Muscle of back (tissue), 13 donors: ENCODE measurements at places on chromosomes 6 and 20.

DNA sequence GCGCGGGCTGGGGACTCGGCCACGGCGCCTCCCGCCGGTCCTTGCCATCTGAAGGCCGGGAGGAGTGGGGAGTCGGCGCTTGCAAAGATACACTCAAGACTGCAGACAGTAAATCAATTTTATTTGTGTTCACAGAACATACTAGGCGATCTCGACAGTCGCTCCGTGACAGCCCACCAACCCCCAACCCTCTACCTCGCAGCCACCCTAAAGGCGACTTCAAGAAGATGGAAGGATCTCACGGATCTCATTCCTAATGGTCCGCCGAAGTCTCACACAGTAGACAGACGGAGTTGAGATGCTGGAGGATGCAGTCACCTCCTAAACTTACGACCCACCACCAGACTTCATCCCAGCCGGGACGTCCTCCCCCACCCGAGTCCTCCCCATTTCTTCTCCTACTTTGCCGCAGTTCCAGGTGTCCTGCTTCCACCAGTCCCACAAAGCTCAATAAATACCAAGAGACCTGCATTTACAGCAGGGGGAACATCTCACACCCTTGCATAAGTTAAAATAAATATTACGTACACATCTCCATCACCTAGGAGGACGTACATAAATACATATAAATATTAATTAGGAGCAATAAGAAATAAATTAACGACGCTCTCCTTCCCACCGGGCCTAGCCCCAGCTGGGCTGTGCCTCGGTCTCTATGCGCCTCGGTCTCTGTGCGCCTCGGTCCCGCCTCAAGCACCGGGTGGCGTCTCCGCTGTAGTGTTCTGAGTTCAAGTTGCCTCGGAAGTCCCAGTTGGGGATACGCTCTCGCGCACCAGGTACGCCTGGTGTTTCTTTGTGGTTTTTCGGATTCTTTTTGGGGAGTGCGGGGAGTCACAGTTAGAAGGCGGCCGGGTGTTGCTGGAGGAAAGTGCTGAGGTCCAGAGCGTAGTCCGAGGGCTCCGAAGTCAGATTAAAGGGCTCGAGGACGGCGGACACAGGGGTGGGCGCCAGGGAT, 889 bp upstream of the FLOT1 start:
- DNase-seq, result no peak

GRCh38 chr6:132405143-132405915, 4.1 kb upstream of the MOXD1 start:
- no peak for DNase-seq

DNA sequence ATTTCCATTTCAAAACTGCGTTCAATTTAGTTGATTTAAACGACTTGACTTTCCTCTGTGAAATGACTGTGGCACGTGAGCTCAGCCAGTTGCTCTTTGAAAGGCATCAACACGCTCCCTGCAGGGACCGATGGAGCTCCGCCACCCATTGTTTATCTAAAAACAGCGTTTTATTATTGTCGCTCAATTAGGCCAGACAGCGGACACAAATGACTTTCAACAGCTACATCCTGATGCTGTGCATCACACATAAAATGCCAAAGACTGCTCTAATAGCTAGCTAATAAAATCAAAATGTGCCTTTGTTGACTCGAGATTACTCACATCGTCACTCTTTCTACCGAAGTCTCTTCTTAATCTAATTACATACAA, 332.5 kb downstream of the CD83 start:
- no peak for DNase-seq

- peak; percentile 15 for DNase-seq
These were observed 161.0 kb downstream of the ASCC3 start for GRCh38 chr6:100719883-100720682.

DNA sequence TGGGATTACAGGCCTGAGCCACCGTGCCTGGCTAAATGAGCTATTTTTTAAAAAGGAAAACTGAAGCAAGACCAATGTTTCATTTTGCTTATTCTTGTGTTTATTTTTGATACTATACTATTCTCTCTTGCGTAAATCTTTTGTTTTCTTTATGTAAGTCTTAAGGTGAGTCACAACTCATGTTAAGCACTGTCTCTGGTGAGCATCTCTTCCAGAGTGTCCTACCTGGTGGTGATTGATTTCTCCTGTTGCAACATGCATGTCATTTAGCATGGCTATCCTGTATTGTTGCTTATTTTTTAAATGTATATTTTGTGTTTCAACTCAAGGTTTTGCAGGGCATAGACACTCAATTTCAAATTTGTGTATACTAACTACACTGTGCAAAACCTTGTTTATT, 336.0 kb downstream of the RFPL4B start:
- no peak for DNase-seq

- peak; percentile 95 for DNase-seq
These were observed 27.7 kb upstream of the LAMA4 start for GRCh38 chr6:112281821-112282615.

- no peak for DNase-seq
These were observed 183.8 kb downstream of the PTPRK start for GRCh38 chr6:128336436-128337095.

GRCh38 chr20:23047738-23048214, 1.7 kb downstream of the THBD start:
- DNase-seq, result no peak

DNA sequence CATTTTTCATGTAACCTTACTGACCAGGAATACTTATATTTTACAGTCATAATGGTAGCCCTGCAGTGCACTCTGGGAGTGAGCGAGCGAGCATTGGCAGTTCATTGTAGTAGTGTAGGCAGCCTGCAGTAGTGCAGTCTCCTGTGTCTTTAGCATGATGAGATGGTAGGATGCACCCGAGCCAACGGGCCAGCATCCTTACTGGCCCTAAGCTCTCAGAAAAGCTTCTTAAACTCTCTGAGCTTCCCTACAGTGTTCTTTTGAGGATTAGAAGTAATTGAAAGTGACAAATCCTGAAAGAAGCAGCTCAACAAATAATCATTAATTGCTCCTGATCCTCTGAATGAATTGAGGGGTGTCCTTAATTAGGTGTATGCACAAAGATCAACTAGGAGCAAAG, 20.9 kb downstream of the SLC9A8 start:
- DNase-seq, result no peak

- DNase-seq, result no peak
These were observed 233.8 kb upstream of the SUPT3H start for GRCh38 chr6:45611491-45611890.

DNA sequence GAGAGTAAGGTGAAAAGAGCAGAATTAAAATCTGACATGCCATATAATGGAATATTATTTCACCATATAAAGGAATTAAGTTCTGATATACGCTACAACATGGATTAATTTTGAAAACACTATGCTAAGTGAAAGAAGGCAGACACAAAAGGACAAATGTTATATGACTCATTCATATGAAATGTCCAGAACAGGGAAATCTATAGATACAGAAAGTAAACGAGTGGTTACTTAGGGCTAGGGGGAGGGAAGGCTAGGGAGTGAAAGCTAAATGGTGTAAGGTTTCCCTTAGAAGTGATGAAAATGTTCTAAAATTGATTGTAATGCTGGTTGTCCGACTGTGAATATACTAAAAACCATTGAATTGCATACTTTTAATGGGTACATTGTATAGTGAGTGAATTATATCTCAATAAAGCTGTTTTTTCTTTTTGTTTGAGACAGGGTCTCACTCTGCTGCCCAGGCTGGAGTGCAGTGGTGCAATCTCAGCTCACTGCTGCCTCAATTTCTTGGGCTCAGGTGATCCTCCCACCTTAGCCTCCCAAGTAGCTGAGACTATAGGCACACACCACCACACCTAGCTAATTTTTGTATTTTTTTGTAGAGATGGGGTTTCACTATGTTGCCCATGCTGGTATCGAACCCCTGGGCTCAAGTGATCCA, 8.2 kb downstream of the PRPH2 start:
- DNase-seq, result no peak

- peak; percentile 72 for DNase-seq
These were observed 65.7 kb upstream of the TOP1 start for GRCh38 chr20:40962733-40963504.

- no peak for DNase-seq
These were observed 527 bp downstream of the NFKBIL1 start for GRCh38 chr6:31547727-31548543.

DNA sequence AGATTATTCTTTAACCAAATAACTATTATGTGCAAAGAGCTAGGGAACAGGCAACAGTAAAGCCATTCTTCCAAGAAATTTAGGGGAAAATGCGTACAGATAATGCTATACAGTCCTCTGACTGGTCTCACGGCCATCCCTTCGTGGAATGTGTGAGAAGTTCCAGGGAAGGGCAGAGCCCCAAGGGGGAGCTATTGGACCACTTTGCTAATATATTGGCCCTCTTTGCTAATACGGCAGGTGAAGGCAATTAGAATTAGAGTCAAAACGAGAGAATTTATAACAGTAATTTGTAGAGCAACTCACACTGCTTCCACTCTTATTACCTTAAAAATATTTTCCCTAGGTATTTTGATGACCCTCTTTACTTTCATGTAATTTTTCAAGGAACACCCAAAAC, 140.4 kb downstream of the IMPG1 start:
- DNase-seq, result no peak

DNA sequence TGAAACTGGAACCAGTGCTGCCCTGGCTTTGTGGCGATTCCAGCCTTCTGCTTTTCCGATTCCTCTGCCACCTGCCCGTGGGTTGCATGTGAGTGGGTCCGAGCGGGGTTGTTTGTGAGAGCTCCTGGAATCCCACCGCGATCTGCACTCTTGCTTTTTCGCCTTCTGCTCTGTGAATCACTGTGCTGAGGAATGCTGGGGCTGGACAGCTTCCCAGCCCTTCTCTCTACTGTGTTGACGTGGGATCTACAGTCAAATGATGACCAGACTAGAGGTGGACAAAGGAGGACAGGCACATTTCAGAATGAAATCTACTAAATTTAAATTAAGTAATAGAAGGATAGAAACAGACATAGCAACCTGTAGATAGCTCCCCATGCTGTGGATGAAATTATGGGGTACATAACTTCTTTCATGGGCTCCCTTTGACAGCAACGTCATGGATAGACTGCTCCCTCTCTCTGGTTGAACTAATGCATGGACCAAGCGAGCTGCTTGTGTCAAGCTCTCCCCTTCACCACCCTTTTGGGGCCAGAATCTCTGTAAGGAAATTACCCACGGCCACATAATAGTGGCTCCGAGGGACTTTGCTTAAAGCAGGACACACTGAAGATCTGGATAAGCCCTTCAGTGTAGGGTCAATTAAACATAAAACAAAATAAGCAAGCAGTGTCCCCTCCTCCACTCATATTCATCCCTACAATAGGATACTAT, 2.0 kb downstream of the FNDC1 start:
- DNase-seq, result peak; percentile 66

DNA sequence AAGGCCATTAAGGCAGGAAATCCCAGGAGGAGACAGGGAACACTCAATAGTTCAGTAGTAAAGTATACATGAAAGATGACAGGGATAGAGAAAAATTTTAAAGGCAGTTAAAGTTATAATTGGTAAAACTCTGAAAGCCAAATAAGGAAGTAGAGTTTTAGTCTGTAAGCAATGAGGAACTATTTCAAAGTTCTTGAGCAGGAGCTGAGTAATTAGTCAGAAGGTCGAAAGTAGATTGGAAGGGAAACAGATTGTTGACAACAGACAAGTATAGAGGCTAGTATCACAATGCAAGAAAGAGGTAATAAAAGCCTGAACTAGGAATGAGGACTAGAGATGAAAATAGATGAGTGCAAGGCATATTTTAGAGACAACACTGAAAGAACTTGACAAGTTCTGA, 150.3 kb downstream of the CDK19 start:
- no peak for DNase-seq

GRCh38 chr6:38843798-38844197, 128.7 kb downstream of the DNAH8 start:
- no peak for DNase-seq

DNA sequence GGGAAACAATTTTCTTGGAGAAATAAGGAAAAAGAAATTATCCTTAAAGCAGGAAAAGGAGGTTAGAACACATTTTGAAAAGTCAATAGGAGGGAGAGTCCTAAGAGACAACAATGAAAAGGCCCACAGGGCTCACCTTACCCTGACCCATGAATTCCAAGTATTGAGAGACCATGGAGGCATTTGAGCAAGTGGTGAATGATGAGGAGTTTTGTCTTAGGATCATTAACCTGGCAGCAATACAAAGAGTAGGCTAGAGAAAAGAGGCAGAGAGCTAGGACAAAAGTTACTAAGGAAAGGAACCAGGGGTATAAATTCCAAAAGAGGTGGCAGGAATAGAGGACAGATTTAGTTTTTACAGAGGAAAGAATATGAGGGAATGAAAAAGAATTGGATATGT, 44.7 kb downstream of the PACRG start:
- no peak for DNase-seq

DNA sequence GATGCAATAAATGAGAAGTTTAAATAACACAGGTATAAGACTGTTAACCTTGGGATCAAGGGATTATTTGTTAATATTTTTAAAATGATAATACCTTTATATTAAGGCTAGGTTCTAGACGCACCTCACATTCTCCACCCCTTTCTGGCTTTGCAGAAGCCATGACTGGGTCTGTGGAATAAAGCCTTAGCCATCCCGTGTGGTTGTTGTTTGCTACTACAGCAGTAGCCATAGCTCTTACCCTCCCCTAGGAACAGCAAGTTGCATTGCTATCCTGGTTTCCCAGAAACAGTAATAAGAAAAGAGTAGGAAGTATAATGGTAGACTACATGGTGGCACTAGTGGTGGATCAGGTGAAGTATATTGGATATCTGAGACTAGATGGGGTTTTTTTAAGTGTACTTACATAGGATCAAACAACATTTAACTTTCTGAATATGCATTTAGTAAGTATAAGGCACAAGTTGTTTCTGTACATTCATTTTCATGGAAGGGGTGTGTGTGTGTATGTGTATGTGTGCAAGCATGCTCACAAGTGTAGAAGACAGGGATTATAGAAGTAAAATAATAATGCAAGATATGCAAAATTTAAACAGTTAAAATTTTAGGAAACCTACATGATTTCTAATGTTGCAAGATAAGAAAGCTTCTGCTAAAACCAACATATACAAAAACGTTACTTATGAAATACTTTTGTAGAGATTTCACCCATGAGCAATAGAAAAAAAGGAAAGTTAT, 384.2 kb downstream of the PRKN start:
- no peak for DNase-seq

DNA sequence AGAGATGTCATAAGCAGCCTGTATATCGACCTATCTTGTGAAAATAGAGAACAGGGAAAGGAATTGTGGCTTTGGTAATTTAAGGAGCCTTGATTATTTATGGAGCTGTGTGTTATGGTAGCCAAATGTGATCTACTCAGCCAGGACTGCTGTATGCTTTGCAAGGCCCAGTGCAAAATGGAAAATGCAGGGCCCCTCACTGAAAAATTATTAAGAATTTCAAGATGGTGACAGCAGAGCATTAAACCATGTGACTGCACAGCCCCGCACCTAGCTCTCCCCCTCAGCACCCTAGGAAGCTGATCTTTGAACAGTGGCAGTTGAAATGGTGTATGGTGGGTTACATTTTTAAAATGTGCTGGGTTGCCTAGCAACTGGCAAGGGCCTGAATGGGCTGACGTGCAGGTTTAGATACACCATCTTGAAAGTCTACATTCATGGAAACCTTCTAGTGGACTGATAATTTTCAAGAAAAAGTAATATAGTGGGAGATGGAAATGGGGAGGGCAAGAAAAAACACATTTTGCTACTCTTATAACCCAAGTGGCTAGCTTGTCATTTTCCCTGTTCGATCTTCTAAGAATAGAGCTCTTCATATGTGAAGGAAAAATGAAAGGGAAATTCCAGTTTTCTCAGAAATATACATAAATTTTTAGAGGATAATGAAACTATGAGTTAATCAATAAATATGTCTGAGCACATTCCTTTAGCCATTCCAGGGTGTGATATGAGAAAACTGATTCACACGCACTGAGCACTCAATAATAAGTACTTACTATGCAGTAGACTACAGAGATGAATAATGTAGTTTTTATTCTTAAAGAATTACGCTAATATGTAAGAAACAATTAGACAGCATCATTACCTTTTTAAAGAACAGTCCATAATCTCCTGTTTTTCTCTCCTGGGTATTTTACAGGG, 208.0 kb downstream of the ARHGAP18 start:
- no peak for DNase-seq
